ENCODE measurements at places on chromosomes 4 and X. TPM values are rescaled to one million over a fixed set of nuclear protein-coding genes. Genes with fewer than 3 reads are reported as not detected.

GRCh38 chrX:30308263-30309138 is 689 bp downstream of the NR0B1 start:
- H3K4me1 ChIP-seq = no peaks in the 10 kb centered on the region
- H3K27me3 ChIP-seq = no peaks in the 10 kb centered on the region
- H3K4me3 ChIP-seq = no peak overlapping the region
- no peak overlapping the region for H3K27ac ChIP-seq
- H3K36me3 ChIP-seq = no peaks in the 10 kb centered on the region
- DNase-seq = no peak

DNA sequence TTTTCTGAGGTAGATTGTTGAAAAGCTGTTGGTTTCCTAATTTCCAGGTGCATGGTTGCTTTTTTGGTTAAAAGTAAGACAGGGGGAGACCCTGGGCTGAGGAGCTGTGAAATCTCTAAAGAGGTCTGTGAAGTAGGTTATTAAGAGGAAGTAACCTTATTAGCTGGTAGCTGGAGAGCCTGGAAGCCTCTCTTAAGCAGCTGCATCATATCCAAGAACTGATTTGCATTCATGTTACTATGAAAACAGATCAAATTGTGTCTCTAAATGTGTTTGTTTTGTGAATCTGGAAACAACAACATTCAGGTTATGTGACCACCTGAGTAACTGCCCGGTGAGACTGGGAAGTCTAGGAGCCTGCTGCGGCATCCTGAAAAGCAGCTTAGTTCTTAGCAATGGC is 54.1 kb downstream of the ARHGAP10 start:
- no peak overlapping the region for H3K4me3 ChIP-seq
- no peak for DNase-seq
- no peaks in the 10 kb centered on the region for H3K27me3 ChIP-seq

- no peak for DNase-seq
- H3K27me3 ChIP-seq = no peaks in the 10 kb centered on the region
- peaks cover 25% of the 10 kb centered on the region for H3K4me1 ChIP-seq
- no peak overlapping the region for H3K4me3 ChIP-seq
- H3K27ac ChIP-seq = no peak overlapping the region
Measured at GRCh38 chr4:118343501-118343900, 9.3 kb downstream of the PRSS12 start.

SPATA18 gene
- total RNA-seq = 8.0 TPM

SMAD1 gene
- total RNA-seq = 35.3 TPM

FLNA gene
- total RNA-seq = 230 TPM

All from body of pancreas (tissue), 4 donors.